Stimulated activated CD4-positive, alpha-beta T cell treated with anti-CD3 and anti-CD28 coated beads, Interleukin-1b, Interleukin-23, amount 100 ng/mL, for 1 hour (primary cell): ENCODE measurements at places on chromosomes 3 and 15.

GRCh38 chr3:116966649-116967048 lies 257.1 kb downstream of the TUSC7 start:
- DNase-seq = no peak

DNA sequence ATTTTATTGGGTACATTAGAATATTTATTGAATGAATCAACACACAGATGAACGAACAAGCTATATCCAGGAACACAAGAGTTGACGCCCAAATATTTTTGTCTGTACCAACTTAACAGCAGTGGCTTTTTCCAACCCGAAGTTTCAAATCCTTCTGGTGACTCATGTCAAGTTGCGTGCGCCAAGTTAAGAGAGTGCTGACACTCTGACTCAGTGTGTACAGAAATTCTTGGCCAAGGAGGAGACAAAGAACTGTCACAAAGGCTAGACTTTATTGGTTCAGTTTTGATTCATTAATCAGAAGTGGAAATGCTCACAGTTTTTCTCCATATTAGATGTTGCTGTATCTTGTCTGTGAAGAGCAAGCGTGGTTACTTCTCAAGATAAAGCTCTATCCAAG lies 59.6 kb upstream of the TSC22D2 start:
- DNase-seq = no peak

GRCh38 chr3:114624571-114625181 lies 330.8 kb downstream of the TIGIT start:
- DNase-seq = no peak

DNA sequence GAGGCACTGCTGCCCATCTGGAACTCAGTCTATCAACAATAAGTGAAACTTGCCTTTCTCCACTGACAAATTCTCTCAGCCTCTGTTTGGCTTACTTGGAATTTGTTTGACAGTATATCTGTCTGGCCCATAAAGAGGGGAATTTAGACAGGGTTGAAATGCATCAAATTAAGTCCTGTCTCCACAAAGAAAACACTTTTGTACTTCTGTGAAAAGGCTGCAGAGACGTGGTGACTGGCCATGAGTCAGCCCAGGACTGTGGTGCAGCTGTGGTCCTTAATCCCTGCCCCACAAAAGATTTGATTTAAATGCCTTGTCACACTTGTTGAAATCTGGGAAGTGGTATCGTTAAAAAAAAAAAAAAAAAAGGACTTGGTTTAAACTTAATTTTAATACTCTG lies 47.5 kb downstream of the RYR3 start:
- no peak for DNase-seq

DNA sequence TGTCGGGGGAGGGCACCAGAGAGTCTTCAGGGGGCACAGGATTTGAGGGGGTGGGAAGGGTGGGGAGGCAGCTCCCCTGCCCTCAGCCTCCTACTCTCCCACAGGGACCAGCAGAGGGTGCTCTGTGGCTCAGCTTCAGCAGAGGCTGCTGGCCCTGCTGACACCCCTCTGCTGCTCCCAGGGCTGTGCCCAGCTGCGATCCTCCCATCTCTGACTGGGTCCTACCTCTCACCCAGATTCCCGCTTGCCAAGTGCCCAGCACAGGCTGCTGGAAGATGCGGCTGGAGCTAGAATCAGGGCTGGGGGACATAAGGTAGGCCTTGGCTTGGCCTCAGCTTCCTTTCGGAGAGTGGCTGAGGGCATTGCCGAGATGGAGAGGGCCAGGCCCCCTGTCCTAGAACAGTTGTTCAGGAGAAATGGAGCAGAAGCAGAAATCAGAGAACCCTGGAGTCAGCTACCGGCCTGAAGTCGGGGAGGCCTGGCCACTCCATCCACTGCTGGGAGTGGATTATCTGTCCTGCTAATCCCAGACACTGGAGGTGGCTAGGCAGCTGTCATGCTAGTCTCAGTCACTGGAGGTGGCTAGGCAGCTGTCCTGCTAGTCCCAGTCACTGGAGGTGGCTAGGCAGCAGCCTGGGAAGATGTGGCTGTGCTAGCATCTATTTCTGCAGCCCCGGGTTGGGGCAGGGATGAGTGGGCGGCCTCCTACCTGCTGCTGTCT lies 3.9 kb downstream of the GRM2 start:
- DNase-seq = no peak

- DNase-seq = no peak
Observed at GRCh38 chr3:60424942-60425341, 826.3 kb downstream of the FHIT start.

DNA sequence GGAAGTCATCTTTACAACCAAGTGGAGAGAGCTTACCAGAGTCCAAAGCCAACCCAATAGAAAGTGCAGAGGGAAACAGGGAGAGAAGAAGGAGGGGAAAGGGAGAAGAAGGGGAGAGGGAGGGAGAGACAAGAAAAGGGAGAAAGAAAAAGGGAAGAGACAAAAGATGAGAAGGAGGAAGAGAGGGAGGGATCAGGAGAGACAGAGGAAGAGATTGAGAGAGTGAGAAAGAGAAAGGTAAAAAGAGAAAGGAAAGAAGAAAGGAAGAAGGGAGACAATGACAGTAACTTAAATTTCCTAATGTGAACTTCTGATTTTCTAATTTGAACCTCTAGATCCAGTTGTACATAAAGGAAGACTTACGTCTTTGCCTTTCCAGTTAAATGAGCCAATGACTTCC lies 20.7 kb upstream of the WNT5A start:
- no peak for DNase-seq

GRCh38 chr3:108407886-108408285 lies 102.5 kb downstream of the MYH15 start:
- no peak for DNase-seq

- DNase-seq = no peak
Observed at GRCh38 chr3:40557575-40558161, 32.9 kb downstream of the ZNF621 start.

DNA sequence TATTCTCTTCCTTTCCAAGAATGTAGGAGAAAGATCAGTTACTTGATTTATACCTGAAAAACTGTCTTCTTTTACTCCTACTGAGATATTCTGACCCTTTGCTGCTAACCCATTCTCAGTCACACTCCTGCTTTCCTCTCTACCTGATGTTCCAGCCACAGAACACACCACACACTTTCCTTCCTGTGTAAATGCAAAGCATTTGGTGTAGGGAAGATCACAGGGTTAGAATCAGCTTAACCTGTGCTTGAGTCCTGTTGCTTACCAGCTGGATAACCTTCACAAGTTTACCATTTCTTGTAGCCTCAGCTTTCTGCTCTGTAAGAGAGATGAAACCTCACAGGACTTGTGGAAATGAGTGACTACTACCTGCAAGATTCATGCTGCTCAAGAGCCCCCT lies 489.8 kb upstream of the GOLIM4 start:
- DNase-seq = no peak
